Spleen (tissue), 13 donors: ENCODE measurements at places on chromosomes 1 and 21. TPM values are rescaled to one million over a fixed set of nuclear protein-coding genes. Genes with fewer than 3 reads are reported as not detected.

The PRAMEF25 gene
- total RNA-seq: not detected

- H3K36me3 ChIP-seq: peaks cover 37% of the 10 kb centered on the region
- no peaks in the 10 kb centered on the region for H3K4me1 ChIP-seq
- H3K4me3 ChIP-seq: no peak overlapping the region
- no peaks in the 10 kb centered on the region for H3K27me3 ChIP-seq
- H3K27ac ChIP-seq: no peak overlapping the region
Measured at GRCh38 chr1:100100202-100100601, 32.5 kb downstream of the SASS6 start.

The HES4 gene
- 28.5 TPM for total RNA-seq

DNA sequence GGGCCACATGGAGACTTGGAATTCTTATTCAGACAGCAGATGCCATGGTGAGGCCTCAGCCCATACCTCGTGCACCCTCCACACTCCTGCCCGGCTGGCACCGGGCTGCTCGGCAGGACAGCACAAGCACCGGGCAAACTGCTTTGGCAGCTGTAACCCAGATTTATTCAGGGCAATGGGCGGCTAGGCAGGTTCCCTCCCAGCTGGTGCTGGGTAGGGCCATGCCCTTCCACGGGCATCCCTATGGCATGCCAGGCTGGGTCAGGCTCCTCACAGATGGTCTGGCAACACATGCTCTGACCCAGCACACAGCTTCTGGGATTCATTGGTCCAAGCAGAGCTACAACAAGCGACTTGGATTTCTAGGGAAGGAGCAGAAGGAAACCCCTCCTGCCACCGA is 53.4 kb downstream of the ATP1A1 start:
- no peak overlapping the region for H3K4me3 ChIP-seq
- no peak for DNase-seq
- no peaks in the 10 kb centered on the region for H3K27me3 ChIP-seq
- no peak overlapping the region for H3K27ac ChIP-seq

DNA sequence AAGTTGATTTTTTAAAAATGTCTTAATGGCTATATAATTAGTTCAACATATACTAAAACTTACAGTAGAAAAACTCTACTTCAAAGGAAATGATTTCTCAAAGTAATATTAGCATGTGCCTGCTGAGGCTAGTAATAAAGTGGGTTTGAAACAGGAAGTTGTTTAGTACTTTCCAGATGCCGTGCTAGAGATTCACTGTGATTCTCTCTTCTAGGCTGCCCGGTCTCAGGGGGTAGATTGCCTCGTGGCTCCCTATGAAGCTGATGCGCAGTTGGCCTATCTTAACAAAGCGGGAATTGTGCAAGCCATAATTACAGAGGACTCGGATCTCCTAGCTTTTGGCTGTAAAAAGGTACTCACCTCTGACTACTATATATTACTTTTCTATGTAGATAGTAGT is 9.1 kb downstream of the EXO1 start:
- no peak for DNase-seq
- no peaks in the 10 kb centered on the region for H3K4me1 ChIP-seq
- no peak overlapping the region for H3K27ac ChIP-seq
